ENCODE measurements at places on chromosomes 7 and 10.

GRCh38 chr7:30038196-30038980 lies 10.2 kb downstream of the PLEKHA8 start:
- DNase-seq = no peak

DNA sequence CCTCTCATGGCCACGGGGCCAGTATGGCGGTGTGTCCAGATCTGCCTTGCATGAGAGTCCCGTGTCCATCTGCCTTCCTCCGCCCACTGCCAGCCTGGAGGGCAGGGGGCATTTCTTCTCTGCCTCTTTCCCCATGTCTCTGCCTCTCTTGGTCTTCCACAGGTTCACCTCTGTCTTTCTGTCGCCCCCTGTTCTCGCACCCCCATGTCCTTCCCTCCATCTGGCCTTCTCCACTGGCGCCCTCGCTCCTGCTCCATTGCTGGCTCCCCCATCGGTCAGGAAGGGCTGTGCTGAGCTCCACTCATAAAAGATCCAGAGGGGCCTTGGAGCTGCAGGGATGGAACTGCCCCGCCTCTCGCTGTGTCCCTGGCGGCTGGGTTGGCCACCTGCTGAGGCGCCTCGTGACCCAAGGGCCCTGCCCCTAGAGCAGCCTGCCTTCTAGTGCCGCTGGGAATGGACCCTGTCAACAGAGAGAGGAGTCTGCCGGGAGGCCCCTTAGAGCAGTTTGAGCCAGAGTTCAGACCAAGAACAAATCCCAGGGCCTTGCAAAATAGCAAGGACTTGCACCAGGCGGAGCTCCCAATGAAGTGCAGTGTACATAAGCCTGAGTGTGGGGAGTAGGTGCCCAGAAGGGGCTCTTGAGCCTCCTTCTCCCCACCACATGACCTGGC lies 42.0 kb downstream of the GOLGA7B start:
- DNase-seq = no peak

GRCh38 chr7:2978408-2978807 lies 65.3 kb downstream of the CARD11 start:
- DNase-seq = peak; percentile 35

GRCh38 chr7:125670926-125671572 lies 741.4 kb upstream of the POT1 start:
- no peak for DNase-seq

GRCh38 chr7:33418251-33418701 lies 288.9 kb downstream of the BBS9 start:
- DNase-seq = no peak

DNA sequence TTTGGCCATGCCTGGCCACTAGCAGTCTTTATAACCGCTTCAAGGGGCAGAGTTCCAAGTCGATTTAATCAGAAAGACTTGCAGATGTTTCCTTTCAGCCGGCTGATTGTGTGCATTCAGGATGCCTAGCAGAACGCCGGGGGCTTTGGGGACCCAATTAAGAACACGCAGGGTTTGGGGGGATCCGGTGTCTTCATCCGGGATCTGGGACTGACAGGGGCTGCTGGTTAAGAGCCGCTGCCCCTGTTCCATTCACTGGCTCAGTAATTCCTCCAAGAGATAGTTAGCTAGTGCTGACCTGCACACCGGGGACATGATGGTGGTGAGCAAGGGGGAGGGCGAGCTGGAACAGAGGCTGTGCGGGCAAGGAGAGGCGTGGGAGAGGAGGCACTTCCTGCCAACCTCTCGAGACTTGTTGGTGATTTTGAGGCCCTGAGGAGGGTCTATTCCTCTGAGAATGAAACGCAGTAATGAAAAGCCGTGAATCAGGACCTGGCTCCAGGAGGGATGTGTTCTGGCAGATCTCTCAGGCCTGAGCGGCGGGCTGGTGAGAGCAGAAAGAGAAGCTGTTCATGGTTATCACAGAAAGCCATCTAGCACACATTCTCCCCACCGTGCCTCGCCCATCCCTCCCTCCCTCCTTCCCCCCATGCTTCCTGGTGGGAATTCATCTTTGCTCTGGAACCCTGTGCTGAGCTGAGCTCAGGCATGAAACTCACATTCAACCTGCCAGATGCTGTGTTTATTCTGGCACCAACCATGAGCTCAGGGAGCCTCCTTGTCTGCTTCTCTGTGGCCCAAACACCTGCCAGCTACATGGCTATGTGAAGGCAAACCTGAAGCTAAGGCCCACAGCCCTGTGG lies 152.0 kb downstream of the CCDC3 start:
- no peak for DNase-seq

DNA sequence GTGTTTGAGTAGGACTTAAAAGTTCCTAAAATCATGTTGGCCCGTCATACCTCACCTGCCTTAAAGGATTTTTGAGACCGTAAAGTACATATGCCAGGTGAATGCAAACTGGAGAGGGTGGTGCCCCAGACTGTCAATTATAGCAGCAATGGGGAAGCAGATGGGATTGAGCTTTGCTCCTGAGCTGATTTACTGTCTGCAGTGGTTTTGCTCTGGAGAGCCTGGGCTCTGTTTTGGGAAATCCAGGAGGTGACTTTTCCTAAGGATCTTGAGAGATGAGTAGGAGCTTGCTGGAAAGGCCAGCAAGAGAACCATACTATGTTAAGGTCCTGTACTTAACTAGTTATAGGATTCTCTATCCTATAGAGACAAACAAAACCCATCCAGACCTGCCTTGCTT lies 43.0 kb downstream of the COL13A1 start:
- no peak for DNase-seq

DNA sequence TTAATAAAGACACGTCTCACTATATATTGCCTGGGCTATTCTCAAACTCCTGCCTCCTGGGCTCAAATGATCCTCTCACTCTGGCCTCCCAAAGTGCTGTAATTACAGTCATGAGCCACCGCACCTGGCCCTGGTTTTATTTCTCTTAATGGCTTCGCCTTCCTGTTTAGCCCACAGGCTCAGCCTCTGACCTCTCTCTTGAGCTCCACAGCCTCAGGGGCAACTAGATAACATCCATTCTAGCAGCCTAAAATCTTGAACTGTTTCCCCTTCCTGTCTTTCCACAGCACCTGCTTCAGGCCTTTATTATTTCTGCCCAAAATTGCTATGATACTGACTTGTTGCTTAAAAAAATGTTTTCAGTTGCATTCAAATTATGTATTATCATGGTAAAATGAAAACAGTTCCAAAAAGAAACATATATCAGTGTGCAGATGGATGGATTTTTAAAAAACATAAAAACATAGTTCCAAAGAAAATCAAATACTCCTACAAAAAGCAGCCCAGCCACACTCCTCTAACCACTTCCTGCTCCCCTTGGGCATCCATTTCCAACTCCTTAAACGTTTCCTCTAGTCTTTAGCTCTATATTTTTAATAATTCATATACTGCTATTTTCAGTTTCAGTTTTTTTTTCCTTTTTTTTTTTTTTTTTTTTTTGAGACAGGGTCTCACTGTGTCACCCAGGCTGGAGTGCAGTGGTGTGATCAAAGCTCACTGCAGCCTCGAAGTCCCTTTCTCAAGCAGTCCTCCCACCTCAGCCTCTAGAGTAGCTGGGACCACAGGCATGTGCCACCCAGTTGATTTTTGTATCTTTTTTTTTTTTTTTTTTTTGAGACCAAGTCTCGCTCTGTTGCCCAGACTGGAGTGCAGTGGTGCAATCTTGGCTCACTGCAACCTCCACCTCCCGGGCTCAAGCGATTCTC lies 5.1 kb upstream of the BAZ1B start:
- DNase-seq = no peak

DNA sequence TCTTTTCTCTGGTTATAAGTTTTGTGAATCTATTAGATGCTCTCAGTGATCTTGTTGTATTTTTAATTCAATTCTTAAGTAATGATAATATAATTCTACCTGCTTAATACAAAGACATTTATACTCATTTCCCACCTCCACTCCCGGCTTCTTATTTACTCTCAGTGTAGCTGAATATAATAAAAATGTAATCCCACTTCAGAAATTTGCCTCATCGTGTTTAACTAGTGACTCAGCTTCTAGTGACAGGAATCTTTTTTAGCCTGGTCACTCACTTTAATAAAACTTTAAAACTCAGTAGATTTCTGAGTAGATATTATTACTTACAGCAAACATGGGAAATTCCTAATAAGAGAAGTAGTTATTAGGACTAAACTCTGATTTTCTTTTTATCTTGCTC lies 1506.2 kb upstream of the LRRTM3 start:
- DNase-seq = no peak

DNA sequence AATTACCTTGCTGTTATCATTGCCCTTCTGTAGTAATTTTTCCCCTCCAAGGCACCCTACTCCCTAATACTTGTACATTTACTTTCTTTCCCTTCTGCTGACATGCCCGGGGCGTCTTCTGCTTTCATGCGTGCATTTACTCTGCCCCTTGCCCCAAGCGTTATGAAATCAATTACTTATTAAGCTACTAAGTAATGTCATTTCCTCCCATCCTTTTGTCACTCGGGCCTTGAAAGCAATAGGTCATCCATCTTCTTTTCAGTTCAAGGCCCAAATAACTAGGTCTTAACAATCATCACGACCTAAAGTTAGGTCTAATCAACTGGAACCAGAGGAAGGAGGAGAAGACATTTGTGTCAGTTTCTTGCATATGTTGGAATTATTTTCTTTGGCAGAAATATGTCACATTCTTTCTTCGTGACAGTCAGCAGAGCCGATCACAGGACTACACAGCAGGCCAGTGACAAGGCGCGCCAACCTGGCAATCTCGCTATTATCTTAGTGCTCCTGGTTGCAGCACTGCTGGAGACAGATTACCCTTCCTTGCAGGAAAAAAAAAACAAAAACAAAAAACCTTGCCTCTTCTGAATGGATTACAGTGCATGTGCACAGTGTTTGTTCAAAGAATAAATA lies 179.2 kb downstream of the RELN start:
- DNase-seq = no peak

- DNase-seq = no peak
Measured at GRCh38 chr7:143284591-143285469, at the start of gene TMEM139. Gene TMEM139 (plus strand): TSS chr7:143284958. CDS start chr7:143285958, 1,000 bp downstream.

DNA sequence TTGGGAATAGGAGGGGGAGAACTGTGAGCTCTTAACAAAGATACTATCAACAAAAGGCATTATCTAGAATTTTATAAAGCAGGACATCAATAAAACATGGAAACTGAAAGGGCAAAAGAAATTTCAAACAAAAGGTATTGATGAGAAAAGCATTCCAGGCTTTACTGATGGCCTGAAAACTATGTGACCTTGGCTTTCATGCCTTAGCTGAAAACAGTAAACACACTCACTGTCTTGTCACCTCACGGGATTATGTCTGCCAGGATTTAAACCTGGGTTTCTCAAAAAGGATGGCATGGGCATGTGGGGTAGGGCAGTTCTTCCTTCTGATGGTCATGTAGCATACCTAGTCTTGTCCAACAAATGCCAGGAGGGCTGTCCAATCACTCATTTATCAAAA lies 22.9 kb downstream of the DOCK4 start:
- no peak for DNase-seq

- DNase-seq = no peak
Measured at GRCh38 chr7:119562839-119563238, 710.1 kb upstream of the KCND2 start.

GRCh38 chr10:84715911-84716310 lies 387.5 kb downstream of the CCSER2 start:
- no peak for DNase-seq

- DNase-seq = peak; percentile 49
Measured at GRCh38 chr7:2719007-2719406, 31.0 kb downstream of the AMZ1 start.

DNA sequence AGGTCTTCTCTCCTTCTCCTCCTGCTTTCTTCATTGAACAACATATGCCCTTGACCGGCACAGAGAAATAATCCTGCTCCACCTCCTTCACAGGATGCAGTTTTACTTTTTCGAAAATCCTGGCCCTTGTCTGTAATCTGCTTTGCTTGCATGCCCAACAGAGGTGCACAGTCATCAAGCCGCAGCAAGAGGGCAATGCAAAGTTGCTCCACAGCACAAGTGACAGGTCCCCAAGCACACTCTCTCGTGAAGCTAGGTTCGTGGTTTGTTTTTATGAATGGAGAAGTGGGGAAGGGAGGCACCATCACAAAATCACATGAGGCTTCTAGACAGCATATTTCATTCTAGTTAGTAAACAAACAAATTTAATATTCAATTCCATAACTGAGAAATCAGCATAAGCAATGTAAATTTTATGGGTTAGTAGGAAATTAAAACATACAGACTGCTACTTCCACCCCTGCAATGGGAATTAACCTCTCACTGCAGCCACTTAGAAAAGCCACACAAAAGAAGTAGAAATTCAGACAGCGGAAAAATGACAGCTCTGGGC lies 178.8 kb downstream of the TPK1 start:
- DNase-seq = no peak

DNA sequence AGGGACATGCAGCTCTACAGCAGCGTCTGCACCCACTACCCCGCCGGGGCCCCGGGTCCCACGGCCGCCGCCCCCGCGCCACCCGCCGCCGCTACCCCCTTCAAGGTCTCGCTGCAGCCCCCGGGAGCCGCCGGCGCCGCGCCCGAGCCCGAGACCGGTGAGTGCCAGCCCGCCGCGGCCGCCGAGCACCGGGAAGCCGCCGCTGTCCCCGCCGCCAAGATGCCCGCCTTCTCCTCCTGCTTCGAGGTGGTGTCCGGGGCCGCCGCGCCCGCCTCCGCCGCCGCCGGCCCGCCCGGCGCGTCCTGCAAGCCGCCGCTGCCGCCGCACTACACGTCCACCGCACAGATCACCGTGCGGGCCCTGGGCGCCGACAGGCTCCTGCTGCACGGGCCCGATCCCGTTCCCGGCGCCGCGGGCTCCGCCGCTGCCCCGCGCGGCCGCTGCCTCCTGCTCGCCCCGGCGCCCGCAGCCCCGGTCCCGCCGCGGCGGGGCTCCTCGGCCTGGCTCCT lies 631 bp downstream of the OTUD1 start:
- DNase-seq = peak; percentile 19

DNA sequence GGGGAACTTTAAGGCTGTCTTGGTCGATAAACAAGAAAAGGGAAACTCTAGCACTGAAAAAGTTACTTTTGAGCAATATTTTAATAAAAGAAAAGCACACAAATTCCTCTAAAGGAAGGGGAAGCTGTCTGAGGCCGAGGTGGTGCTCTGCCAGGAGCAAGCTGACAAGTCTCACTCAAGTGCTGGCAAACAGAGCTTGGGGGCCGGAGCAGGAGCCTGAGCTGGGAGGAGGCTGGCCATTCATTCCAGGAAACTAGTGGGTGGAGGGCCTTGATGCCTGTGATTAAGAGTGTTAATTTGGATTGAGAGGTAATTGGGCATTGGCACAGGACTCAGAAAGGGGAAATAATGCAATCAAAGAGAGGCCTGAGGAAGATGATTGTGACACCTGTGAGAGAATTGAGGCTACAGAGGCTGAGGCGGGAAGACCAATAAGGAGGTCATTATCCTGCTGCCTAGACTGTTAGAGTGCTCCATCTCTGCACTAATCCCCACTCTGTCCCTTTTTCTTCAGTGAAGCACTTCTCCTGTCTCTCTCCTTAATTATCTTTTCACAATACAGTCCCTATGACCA lies 154.9 kb upstream of the COL1A2 start:
- no peak for DNase-seq

- no peak for DNase-seq
Measured at GRCh38 chr7:2587778-2588177, 29.0 kb downstream of the IQCE start.

DNA sequence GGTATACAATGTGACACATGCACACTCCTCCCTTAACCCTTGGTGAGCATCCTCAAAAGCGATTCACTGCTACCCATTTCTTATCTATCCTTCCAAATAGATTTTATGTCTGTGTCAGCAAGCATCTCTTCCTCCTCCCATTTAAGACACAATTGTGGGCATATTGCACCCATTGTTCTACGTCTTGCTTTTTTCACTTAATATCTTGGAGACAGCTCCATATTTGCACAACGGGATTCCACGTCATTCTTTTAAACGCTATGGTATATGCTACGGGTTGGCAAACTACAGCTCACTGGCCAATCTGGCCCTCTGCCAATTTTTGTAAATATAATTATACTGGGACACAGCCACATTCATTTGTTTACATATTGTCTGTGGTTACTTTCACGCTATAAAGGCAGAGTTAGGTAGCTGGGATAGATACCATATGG lies 88.6 kb downstream of the RNF216 start:
- DNase-seq = no peak
